ENCODE measurements at places on chromosomes 1 and 21.

DNA sequence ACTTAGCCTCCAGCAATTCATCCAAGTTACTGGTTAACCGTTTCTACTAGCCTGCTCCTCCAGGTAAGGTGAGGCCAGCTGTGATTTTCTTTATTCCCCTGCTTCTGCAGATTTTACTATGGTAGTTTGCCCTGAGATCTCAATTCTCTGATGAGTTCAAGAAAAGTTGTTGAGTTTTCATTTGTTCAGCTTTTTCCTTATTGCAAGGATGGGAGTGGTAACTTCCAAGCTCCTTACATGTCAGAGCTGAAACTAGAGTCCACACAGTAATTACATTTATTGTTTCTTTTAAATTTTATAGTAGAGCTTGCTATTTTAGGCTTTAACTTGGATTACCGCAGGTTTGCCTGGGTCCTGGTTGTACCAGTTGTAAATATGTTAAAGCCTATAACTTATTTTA, 76.9 kb upstream of the ZRANB2 start:
- no peak for DNase-seq

GRCh38 chr21:32184065-32184464, 94.8 kb downstream of the MIS18A start:
- no peak for DNase-seq

DNA sequence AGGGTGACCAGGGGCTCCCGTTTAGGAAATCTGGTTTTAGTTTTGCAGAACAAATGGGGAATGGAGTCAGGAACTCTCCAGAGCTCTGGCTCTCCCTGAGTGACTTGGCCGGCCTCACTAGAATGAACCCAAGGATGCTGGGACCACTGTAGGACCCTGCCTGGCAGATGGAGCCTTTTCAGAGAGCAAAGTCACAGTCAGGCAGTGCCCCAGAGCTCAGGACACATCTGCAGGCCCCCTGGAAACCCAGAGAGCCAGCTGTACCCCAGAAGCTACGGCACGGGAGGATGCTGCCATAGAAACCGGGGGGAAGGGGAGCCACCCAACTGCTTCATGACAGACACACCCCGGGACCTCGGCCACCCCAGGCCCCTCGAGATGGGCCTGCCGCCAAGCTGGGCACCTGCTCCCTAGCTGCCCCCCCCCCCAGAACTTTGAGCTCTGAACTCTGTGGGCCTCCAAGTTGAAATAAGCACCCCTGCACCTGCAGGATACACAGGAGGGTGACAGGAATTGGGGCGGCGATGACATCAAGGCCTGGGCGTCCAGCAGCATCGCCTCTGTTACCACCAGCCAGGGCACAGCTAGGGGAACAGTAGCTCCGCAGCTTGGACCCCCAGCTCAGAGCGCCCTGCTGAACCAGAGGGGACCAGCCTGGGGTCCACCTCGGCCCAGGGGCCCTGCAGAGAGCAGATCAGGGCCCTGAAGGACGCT, 91.8 kb upstream of the VAMP3 start:
- DNase-seq = no peak

- DNase-seq = no peak
Observed at GRCh38 chr1:224609333-224609732, 6.8 kb upstream of the CNIH3 start.

- DNase-seq = no peak
Observed at GRCh38 chr1:77834771-77835334, 53.6 kb upstream of the NEXN start.

GRCh38 chr1:81228926-81229325, 571.8 kb upstream of the ADGRL2 start:
- DNase-seq = no peak

DNA sequence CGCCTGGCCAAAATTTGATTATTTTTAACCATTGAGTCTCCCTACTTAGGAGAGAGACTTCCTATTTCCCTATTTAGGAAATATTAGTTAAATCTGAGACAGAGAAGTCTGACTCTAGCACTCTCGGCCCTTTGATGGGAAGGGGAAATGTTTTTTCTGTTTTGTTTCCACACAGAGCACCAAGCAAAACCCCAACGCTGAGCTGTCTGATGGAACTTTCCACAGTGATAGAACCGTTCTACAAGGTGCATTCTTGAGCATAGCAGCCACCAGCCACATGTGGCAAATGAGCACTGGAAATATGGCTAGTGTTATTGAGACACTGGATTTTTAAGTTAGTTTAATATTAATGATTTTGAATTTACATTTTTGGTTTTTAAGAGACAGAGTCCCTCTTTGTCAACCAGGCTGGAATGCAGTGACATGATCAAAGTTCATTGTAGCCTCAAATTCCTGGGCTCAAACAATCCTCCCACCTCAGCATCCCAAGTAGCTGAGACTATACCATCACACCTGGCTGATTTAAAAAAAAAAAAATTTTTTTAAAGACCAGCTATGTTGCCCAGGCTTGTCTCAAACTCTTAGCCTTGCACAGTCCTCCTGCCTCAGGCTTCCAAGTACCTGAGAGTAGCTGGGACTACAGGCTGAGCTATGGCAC, 77.3 kb upstream of the GALNT2 start:
- no peak for DNase-seq

GRCh38 chr1:88175631-88176226, 508.3 kb upstream of the PKN2 start:
- no peak for DNase-seq

GRCh38 chr1:86061551-86061990, 95.0 kb downstream of the COL24A1 start:
- no peak for DNase-seq

DNA sequence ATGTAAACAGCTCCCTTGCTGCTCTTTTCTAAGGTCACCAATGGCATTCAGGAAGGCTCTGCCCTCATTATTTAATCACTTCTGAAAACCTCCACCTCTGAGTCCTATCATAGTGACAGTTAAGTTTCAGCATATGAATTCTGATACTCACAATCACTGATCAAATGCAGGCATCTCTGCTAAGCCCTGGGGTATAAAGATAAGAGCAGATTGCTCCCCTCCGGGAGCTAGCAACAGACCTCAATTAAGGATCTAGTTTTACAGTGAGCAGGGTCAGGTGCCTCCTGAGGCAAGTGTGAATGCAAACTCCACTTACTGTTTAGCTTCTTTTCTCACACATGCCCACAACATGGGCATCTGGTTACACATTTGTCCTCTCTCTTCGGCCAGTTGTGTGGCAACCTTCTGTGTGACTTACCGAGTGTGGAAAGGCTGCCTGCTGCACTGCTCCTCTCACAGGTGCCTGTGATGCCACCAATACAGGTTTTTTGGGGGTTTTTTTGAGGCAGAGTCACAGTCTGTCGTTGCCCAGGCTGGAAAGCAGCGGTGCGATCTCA, 15.0 kb downstream of the IL10RB start:
- no peak for DNase-seq

- no peak for DNase-seq
Observed at GRCh38 chr1:111140680-111140967, 601 bp downstream of the CEPT1 start.

- DNase-seq = peak; percentile 77
Observed at GRCh38 chr1:85061711-85062424, 13.6 kb upstream of the MCOLN3 start.

- no peak for DNase-seq
Observed at GRCh38 chr1:3543076-3544039, 68.0 kb downstream of the MEGF6 start.

DNA sequence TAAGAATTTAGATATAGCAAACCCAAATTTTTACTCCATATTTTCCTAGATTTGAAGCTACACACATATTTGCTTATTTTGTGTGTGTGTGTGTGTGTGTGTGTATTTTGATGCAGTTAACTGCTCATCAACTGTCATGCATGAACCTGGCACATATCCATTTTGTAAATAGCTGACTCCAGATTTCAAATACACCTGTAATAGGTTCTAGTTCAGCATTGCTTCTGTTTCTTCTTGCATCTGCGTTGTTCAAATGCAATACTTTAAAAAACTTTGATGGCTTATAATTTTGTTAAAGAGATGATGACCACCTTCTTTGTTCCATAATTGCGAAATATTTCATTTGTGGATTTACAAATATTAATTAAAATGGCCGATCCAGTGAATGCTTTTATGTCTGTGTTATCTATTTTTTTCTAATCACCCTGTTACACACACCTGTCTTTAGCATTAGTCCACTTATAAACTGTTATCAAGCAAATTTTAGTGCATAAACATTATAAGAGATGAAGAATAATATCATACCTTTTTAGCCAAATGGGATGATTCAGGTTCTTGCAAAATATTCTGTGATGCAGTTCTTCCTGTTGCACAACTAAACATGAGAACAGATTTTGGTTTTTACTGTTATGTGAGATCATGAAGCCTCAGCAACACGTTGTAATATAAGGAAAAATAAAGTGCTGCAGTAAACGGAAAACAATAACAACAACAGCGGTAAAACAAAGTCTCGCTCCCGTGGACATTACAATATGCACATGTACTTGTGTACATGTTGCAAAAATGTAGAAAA, 12.7 kb upstream of the S100A11 start:
- no peak for DNase-seq

Data from stimulated activated naive CD4-positive, alpha-beta T cell treated with Interleukin-2 at 50 U/mL for 16 hours (primary cell).